ENCODE measurements at places on chromosomes 4 and X.

GRCh38 chrX:44775726-44776125 lies 68.1 kb upstream of the DUSP21 start:
- no peak for DNase-seq

DNA sequence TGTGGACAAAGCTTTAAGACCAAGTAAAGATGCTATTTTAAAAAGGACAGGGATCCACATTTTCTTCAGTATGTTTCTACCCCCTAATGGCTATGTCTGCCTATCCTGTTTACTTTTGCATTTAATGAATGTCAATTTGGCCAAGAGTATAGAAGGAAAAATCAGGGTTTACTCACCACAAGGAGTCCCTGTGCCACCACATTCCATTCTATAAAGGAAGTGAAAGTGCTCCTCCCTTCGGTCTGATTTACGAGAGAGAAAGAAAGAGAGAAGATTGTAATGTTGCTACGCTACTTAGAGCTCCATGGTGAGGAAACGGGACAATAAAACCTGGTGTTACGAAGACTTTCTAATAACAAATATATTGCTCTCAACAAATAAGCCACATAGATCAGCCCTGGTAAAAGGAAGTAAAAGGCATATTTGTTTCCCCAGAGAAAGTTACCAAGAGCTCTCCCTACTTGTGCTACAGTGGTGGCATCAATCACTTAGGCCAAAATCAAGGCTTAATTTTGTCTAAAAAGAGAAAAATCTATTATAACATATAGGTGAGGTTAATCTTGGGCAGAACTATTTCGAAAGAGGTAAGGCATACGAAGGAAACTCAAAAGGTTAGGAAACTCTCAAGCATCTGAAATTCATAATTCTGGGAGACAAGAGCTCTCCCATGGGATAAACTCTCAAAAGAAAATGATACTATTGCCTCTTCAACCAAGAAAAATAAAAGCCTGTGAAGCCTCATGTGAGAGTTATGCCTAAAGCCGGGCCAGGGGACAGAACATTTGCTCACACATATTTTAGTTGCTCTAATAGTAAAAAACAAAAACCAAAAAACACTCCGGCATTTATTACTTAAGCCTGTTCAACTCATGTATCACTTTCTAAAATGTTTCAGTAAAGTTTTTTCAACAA lies 29.5 kb downstream of the TAPT1 start:
- no peak for DNase-seq

DNA sequence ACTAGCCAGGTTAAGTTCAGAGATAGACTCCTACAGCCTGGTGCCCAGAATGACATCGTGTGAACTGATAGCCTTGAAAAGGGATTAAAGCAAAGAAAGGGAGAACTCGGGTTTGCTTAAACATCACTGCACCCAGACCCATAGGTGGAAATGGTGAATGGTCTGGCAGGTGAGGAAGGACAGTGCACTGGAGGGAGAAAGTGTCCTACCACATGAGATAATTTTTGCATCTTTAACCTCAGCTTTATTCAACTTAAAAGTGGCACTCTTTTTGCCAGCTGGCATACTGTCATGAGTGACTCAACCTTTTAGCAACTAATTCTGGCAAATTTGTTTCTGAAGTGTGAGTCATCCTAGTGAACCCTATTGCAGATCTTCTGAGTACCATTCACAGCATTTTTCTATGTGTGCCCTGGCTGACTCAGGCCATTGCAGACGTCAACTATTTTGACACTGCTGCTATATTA lies 53.0 kb upstream of the DAPP1 start:
- DNase-seq: no peak

- no peak for DNase-seq
Measured at GRCh38 chr4:75995727-75996126, 5.0 kb upstream of the SDAD1 start.

DNA sequence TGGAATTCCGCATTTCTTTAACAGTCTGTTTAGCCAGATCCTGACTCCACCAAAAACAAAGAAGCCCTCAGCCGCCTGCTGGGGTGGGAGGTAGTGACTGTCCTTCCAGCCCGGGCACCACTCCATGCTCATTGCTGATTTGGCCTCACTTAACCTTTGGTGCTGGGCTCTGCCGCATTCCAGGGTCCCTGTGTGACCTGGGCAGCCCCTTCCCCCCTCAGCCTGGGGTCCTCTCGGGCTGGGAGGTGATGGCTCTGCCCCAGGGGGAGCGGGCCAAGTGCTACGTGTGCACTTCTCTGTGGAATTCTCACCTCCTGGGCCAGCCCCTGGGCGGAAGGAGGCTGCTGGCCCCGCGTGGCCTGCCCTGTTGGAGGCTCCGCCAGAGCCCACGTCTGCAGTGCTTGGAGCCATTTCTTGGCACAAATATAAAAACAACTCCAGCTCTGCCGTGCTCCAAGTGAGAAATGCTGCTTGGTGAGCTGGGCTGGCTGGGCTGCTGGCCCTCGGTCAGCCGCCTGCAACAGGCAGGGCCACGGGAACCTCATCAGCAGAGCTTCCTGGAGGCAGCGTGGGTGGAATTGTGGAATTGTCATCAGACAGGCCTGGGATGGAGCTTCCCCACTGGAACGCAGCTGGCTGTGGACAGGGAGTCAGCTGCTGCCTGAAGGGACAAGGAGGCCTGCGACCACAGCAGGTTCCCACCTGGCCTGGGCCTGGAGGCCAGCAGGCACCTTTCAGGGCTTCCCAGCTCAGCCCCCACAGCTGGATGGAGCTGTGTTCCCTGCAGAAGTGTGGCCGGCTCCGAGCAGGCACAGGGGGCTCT lies 66.0 kb downstream of the TRMT44 start:
- DNase-seq: no peak

- DNase-seq: no peak
Measured at GRCh38 chrX:130179579-130180215, 7.9 kb downstream of the RAB33A start.

Measured in NCI-H187 (cell line).